Lower lobe of right lung (tissue), 2 donors: ENCODE measurements at places on chromosomes 11 and 22. TPM values are rescaled to one million over a fixed set of nuclear protein-coding genes. Genes with fewer than 3 reads are reported as not detected.
A peak's percentile ranks its signal among the peaks of the same experiment; 100 is the strongest.

Gene MAPK11
- 13.1 TPM for total RNA-seq

DNA sequence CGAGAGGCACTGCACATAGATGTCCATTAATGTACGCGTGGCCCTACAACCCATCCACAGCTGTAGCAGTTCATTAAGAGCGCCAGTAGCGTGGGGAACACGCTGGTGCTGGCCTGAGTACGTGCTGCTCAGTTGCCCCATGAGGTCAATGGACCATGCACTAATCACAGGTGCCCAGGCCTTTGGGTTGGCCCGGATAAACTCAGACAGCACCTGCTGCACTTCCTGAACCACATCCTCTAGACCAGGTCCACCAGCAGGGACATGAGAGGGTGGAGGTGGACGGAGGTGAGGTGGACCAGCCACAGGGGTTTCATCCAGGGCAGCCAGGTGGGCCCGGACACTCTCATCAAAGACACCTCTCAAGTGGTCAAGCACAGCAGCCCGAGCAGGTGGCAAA is 3.1 kb upstream of the GANAB start:
- DNase-seq: no peak

- DNase-seq: no peak
These were observed 111.8 kb downstream of the PDE2A start for GRCh38 chr11:72562431-72562830.

DNA sequence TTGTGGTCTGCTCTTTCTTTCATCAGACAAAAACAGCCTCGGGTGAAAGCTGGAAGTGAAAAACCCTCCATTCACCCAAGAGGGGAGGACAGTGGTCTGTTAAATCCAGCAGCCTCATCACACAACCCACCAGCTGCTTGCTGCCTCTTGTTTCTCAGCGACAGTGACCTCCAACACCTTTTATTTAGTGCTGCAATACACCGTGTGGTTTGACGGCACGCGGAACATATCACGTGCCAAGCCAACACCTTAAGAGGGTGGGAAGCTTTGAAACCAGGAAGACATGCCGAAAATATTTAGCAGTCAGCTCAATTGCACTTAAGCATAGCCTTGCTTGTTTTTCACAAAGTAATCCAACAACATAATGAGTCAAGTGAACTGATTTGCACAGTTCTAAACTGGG is 39.8 kb upstream of the POGLUT3 start:
- peak; percentile 75 for DNase-seq

DNA sequence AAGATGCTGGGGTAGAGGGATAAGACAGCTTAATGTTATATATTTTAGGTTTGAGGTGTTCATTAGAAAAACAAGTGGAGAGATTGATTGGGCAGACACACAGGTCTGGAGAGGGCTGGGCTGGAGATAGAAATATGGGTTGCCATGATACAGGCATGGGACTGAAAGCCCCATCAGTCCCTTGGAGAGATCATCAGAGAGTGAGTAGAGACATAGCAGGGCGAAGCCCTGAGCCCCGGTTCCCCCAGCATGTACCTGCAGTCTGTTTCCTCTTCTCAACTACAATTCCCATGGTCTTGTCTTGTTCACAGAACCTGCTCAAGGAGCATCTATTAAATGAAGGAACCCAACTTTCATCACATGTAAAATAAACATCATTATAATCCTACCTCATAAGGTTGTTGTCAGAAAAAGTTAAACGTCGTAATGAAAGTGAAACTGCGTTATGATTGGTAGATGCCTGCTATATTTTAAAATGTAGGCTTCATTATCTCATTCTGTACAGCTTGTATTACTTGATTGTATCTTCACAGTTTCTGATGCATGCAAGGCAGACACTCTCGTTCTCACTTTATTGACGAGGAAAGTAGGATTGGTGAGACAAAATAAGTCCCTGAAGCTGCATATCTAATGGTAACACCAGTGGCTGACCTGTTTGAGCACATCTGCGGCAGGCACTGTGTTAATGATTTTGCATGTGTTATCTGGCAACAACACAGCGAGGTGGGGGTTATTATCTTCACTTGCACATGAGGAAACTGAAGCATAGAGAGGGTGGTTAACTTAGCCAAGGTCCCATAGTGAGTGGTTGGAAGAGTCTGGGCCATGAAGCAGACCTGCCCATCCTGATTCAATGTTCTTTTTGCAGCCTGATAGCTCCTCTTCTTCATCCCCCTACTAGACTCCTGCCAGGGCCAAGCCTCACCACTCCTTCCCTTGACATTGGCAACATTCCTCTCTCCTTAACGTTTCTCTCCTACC is 63.5 kb downstream of the ENDOD1 start:
- DNase-seq: no peak
